ENCODE measurements at places on chromosomes 2 and 18.

- DNase-seq: no peak
Measured at GRCh38 chr2:138107288-138107687, 143.0 kb downstream of the HNMT start.

DNA sequence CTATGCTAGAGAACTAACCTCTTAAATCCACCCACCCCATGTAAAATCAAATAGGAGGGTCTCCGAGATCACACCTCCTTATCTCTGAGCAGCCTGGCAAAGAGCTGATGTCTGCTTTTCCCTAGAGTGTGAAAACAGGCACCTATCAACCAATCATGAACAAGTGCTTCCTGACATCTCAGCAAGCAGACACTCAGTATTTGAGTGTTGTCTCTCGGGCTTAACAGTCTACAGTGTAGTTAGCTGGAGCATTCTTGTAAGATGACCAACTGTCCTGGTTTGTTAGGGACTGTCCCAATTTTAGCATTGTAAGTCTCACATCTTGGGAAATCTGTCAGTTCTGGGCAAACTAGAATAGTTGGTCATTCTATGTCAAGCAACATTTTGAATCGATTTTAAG lies 26.4 kb downstream of the MARCHF4 start:
- no peak for DNase-seq

GRCh38 chr2:53130441-53130943 lies 637.1 kb upstream of the CHAC2 start:
- DNase-seq: no peak

GRCh38 chr2:65261676-65262075 lies 34.0 kb downstream of the ACTR2 start:
- no peak for DNase-seq

GRCh38 chr2:166651080-166651675 lies 157.1 kb upstream of the SCN7A start:
- DNase-seq: no peak

DNA sequence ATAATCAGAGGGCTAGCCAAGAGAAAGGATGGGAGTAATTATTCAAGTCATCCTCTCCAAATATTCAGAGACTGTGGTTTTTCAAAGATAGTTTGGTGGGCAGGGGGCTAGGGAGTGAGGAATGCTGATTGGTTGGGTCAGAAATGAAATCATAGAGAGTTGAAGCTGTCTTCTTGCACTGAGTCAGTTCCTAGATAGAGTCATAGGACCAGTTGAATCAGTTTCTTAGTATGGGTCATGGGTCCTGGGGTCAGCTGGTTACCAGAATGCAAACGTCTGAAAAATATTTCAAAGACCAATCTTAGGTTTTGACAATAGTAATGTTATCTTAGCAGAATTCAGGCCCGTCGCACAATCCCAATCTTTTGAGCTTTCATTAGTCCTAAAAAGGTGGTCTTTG lies 171.4 kb upstream of the SPATS2L start:
- no peak for DNase-seq

DNA sequence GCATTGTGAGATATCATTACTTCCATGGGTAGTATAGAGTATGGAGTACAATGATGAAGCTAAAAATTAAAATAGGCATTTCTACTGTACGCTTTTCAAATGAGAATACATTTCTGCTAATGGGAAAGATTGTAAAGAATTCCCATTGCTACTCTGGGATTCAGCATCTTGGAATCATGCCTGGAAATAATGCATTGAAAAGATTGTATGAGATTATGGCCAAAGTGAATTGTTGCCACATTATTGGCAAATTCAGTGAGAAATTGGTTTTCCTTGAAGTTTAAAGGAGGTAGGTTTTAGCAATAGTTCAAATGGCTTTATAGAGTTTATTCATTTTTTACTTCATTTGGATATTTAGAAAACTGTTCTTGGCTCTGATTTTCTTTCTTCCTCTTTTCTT lies 157.9 kb downstream of the GULP1 start:
- DNase-seq: no peak

- DNase-seq: no peak
Measured at GRCh38 chr2:45307147-45307546, 297.9 kb upstream of the SIX2 start.

DNA sequence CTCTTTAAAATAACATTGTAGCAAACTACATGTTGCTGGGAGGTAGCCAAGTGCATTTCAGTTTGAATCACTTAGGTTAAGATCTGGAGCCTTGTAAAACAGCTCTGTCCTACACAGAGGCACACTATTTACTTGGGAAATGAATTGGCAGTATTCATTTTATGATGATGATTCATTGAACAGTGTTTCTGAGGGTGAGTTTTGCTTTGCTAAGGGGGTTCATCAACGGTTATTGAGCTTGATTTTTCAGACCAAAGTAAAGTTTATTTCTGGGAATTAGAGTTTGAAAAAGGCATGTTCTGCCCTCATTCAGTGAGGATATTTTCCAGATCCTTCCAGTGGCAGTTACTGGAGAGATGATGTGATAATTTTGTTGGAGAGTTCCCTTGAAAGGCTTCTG lies 55.6 kb downstream of the CCDC85A start:
- DNase-seq: no peak

DNA sequence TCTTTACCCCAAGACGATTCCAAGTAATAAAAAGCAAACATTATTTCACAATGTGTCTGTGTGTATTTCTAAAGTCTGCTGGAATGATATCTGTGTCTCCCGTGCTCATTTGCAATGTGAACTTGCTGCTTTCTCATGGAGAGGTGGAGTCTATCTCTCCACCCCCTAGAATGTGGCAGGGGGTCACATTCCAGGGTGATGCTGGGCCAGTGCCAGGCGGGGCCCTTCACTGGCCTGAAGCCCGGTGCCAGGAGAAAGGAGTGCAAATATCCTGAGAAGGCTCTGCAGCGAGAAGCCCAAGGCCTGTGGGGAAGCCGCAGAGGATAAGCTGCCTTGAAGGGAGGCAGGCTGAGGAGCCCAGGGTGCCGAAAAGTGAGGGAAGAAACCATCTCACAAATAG lies 26.8 kb upstream of the LDLRAD4 start:
- no peak for DNase-seq

- DNase-seq: no peak
Measured at GRCh38 chr2:144490017-144490416, 29.9 kb downstream of the ZEB2 start.

DNA sequence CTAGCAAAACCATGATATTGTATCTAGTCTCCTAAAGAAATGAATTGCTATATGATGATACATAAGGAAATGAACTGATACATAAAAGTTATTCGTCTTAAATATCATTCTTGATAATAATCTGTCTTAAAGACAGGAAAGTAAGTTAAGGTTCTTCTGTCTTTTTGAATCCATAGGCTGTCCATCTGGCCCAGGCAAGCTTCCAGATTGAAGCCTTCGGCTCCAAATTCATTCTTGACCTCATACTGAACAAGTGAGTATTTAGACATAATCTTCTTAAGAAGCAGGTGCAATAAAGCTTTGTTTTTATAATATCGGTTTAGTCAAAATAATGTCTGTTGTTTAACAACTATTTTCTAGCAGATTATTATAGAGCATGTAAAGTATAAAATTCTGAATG lies 37.7 kb downstream of the ADAM23 start:
- no peak for DNase-seq

- no peak for DNase-seq
Measured at GRCh38 chr2:217775920-217776503, 226.8 kb downstream of the TNS1 start.

- no peak for DNase-seq
Measured at GRCh38 chr2:226398580-226398979, 401.0 kb downstream of the IRS1 start.

GRCh38 chr2:44730593-44730992 lies 210.9 kb upstream of the SIX3 start:
- DNase-seq: no peak

DNA sequence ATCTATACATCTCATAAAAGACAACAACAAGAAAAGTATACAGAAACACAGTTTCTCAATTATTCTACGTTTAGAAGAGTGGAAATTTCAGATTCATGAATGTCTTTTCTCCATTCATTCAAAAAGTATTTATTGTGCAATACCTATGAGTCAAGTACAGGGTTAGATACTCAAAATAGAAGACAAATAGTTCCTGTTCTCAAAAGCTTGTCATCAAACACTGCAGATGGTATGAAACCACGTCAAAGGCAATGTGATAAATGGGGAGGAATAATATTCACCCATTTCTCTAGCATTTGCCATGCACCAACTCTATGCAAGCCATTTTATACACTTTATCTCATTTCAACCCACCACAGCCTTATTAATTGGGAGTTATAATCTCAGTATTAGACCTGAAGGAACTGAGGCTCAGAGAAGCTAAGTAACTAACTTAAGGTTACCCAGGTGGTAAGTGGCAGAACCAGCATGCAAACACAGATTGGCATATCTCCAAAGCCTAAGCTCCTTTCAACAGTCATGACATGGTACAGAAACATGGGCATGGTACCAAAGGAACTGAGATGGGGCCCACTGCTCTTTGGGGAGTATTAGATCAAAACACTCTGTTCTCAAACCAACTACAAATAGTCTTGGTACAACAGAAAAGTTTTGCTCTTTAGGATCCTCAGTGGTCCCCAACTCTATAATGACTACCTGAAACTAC lies 67.2 kb upstream of the NPAS2 start:
- no peak for DNase-seq

GRCh38 chr2:25887624-25888242 lies 9.4 kb upstream of the ASXL2 start:
- no peak for DNase-seq

GRCh38 chr2:203732092-203732952 lies 25.9 kb downstream of the CD28 start:
- DNase-seq: no peak

DNA sequence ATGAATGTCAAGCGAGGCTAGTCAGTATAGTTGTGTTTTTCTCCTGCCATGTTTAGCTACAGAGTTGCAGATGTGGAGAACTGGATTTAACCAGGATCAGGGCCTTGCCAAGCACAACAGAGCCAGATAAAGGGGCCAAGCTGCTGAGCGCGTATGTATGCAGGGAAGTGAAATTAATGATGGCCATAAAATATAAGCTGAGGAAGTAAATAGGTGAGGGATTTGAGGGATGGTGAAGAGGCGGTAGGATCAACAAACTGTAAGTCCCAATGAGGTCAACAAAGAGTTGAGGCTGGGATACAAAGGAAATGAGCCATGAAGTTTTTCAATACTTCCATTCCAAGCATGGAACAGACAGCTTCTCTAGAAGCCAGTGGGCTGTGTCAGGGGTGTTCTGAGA lies 10.6 kb downstream of the LRP2 start:
- DNase-seq: no peak

DNA sequence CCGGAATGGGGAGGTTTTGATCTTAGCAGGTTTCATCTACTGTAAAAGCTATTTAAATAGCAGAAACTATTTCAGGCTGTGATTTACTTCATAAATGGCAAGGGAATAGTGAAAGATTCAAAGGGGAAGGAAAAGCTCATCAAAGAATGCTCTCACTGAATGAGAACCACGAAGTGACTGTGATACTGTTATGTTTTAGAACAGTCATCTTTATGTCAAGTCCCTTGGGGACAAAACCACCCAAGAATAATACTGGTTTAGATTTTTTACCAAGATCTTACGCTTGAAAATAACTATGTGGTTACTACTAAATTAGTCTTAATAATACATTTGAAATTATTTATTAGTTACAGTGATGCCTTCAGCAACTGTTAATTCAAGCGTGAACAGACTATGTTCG lies 28.1 kb downstream of the FARSB start:
- no peak for DNase-seq
